ENCODE measurements at places on chromosomes 2 and 18. TPM values are rescaled to one million over a fixed set of nuclear protein-coding genes. Genes with fewer than 3 reads are reported as not detected.

Gene TBR1
- polyA plus RNA-seq: not detected

- DNase-seq: no peak
Observed at GRCh38 chr2:161134547-161135518, 25.4 kb upstream of the TANK start.

GRCh38 chr2:118197011-118197675, 108.9 kb downstream of the INSIG2 start:
- DNase-seq: no peak

Gene RNU2-63P
- polyA plus RNA-seq: not detected

Gene PSMD1
- 272 TPM for polyA plus RNA-seq

DNA sequence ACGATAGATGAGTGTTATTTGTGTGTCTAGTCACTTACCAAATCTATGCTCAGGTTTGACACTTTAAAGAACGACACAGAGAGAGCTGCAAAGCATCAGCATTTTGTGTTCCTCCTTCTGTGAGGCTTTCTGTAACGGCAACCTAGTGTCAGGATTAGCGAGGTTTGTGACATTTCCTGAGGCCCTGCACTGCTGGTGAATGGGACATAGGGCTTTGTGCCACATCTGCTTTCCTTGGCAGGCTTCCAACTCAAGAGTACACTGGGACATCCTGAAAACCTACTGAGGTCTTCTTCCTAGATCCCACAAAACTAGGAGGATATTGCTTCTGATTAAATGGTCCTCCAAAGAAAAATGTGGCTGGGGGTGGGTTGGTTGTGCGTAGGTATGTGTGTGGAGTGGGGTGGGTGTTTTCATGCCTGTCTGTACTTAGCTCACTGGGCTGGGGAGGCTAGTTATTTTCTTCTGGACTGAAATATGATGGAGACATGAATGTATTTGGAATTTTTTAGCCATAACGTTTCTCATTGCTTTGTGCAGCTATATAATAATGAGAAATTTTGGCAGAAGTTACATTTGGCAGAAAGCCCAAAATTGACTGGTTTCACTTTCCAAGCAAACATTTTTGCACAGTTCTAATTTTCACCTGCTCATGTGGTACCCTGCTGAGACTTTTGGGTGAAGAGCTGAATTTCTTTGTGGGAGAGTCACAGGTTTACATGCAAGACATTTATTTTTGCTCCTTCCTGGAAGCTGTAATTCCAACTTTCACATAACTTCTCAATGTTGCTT, 308.4 kb downstream of the XIRP2 start:
- DNase-seq: no peak

GRCh38 chr2:11871421-11871820, 125.0 kb downstream of the LPIN1 start:
- DNase-seq: peak; percentile 4

Gene CROCC2
- not detected for polyA plus RNA-seq

DNA sequence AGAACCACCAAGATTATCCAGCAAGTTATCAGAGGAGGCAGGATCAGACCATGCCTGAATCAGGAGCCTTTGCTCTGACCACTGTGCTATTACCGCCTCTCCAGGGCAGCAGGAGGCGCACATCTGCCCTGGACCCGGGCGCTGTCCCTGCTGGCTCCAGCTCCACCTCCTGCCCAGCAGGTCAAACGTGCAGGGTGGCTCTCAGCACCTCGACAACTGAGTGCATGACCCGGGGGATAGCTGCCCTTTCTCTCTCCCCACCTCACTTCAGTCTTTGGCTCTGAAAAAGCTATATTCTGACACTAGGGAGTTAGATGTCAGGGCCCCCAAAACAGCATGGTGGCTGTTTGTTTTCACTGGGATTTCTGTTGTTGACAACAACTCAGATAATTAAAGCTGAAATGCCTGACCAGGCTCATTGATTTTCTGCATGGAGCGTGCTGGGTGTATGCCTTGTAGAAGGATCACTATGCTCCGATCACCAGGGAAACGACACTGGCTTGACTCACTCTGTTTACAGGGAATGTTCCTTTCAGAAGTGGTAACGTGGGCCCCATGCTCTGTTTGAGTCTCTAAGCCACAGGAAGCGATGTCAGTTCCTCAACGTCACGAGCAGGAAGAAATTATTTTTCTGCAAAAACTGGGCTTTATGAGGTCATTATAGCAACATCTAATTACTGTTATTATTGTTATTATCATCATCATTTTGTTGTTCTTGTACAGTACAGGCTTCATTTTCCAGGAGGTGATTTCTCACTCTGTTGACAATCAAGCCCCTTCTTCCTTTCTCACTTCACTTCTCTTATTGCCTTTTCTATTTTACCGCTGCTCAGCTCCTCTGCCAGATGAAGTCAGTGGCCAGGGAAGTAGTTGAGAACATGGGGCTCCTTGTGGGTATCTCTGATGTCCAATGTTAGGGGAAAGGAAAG, 125.6 kb downstream of the PLB1 start:
- peak; percentile 56 for DNase-seq

DNA sequence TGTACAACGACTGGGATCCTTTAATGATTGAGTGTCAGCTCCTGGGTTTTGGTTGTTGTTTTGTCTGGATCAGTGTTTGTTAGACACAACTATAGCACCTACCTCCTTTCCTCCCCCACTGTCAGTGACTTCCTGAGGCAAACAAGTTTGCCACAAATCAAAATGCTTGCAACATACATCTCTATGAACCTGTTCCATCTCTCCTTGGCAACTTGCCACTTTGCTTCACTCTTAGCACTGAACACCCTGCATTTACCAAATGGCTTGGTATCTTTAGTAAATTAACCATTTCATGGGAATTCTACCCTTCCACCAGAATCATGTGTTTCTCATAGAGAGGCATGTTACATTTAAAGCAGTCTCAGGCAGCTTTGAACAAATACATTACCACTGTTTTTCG, 301.1 kb upstream of the TANK start:
- no peak for DNase-seq

GRCh38 chr2:201361078-201361733, 4.1 kb upstream of the FLACC1 start:
- no peak for DNase-seq

Gene NFATC1
- polyA plus RNA-seq: 3.2 TPM

Gene NT5DC4
- not detected for polyA plus RNA-seq

Gene COLEC12
- polyA plus RNA-seq: 0.47 TPM

DNA sequence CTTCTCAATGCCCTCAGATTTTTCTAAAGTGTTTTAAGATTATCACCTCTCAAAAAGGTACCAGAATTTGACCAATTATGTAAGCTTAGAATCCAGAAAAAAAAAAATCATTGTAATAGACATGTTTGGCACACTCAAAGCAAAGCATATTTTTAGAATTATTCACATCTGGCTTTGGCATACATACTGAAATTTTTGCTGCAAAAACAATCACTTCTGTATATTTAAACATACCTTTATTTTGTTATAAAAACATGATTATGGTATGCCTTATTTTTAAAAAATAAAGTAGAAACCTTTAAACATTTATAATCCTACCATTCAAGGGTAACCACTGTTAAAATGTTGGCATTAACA, 143.3 kb downstream of the ESCO1 start:
- no peak for DNase-seq

GRCh38 chr2:132654968-132655367, 15.0 kb downstream of the LYPD1 start:
- DNase-seq: no peak

DNA sequence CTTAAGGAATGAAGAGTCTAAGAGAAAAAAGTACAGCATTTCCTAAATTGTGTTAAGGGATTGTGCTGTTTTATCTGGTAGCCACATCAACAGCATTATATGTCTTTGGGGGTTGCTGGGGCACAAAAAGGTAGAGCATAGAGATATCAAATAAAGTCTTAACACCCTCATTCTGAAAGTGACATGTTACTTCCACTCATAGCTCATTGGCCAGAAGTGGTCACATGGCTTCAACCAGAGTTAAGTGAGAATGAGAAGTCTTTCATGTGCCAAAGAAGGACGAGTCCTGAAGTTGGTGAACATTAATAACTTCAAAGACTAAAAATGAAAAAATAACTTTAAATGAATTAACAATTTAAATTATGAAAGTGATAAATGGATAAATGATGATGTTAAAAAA, 175.7 kb upstream of the ZEB2 start:
- no peak for DNase-seq

Gene SIGLEC15
- polyA plus RNA-seq: 0.20 TPM

Gene MARCO
- polyA plus RNA-seq: not detected

Gene SH2D6
- polyA plus RNA-seq: 0.42 TPM

DNA sequence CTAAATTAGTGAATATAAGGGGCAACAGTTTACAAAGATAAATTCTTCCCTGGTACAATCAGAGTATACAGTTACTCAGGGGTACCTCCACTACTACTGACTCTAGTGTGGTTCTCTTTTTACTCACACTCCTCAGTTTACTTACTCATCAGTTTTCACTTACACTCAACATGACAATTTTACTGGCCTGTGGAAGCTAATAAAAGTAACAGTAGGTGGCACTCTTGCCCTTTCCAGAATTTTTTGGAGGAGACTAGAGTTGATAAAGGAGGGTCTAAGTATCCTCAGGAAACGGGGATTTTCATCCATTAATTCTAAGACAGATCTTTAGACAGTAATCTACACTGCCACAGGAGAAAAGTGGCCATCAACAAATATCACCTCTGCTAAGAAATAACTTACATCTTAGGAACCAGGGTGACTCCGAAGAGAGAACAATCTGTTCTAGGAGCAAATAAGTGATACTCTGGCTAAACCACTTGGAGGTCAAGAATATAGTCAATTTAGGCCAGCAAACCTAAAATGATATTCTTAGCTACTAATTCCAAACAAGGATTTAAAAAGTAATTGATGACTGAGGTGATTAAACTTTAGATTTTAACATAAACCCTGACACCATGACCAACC, 61.3 kb downstream of the ATL2 start:
- no peak for DNase-seq

DNA sequence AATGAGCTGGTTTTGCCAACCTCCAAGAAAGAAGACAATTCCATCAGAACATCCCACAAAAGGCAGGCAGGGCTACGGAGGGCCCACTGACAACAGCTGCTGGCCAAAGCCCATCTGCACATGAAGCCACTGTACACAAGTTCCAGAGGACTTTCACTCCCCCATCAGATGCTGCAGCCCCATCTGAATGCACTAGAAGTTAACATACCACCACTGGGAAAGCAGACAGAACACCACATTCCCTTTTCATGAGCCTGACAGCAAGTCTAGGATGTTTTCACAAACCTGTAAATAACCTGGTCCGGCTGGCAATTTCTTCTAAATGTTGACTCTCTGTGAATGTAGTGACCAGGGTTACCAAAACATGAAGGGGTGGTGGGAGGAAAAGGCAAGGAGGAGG, 41.5 kb downstream of the CCBE1 start:
- no peak for DNase-seq

Gene CAPN13
- 1.5 TPM for polyA plus RNA-seq

DNA sequence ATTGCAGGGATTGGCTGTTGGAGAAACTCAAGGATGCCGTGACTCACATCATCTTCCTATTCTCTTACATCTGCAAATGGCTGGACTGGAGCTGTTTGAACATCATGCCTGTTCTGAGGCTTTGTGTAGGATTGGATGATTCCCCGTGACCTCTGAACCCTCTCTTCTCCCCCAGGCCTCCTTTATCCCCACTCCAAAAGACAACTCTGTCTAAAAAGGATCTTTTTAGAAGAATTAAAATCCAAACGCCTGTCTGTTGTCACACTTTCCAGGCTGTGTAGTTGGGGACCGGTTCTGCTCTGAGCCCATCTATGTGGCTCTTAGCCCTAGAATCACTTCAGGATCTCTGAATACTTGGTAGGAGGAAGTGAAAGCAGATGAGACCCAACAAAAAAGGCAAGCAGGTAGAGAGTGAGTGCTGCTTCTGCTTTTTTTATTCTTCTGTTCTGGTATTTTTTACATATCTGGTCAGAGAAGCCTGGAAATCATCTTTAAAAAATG, 565 bp downstream of the SP140 start:
- no peak for DNase-seq

Gene SLC14A1
- polyA plus RNA-seq: 0.18 TPM

GRCh38 chr2:178029342-178029741, 43.2 kb downstream of the PDE11A start:
- DNase-seq: no peak

GRCh38 chr2:217418090-217418489, 558.2 kb upstream of the TNP1 start:
- DNase-seq: no peak

Gene SUMO1
- 108 TPM for polyA plus RNA-seq

DNA sequence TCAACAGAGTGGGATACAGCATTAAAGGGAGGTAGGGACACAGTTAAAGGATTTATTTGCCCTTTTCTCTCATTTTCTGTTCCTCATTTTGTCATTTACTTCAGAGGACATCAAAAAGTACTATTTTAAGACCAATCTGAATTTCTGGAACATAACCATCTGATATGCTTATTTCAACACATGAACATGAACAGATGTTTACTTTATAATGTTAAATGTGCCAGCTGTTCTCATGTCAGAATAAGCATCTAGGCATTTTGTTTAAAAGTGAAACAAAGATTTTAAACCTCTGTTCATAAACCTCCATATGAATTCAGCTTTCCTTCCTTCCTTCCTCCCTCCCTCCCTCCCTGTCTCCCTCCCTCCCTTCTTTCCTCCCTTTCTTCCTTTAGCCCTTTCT, 677.7 kb downstream of the CNTNAP5 start:
- no peak for DNase-seq

DNA sequence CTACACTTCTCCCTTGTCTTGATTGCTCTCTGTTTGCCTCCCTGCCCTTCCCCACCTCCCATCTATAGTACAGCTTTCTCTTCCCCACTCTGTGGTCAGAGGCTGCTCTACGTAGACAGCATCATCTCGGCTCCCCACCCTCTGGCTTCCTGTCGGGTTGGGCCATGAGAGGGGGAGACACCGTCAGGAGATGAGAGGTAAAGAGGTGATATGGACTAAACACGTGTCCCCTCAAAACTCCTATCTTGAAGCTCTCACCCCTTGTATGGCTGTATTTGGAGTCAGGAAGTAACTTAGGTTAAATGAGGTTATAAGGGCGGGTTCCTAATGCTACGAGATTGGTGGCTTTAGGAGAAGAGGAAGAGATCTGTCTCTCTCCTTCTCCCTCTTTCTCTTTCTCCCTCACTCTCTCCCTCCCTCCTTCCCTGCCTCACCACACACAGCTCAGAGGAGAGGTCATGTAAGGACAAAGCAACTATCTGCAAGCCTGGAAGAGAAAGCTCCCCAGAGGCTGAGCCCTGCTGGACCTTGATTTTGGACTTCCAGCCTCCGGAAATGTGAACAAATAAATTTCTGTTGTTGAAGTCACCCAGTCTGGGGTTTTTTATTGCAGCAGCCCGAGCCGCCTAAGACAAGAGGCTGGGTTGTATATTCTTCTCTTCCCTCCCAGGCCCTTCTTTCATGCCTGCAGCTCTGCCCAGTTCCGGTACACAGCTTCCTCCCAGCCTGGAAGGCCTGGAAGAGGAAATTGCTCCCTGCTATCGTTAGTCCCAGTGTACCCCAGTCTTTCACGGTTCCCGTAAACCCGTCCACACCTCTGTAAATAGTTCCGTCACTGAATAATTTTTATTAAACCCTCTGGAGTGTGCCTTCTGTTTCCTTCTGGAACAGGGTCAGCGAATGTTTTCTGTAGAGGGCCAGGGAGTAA, 138.0 kb downstream of the AKAIN1 start:
- no peak for DNase-seq

Gene CAD
- polyA plus RNA-seq: 197 TPM

- DNase-seq: no peak
Observed at GRCh38 chr2:218383892-218384519, 1.9 kb downstream of the SLC11A1 start.

GRCh38 chr2:238425505-238425978, 1.2 kb upstream of the ASB1 start:
- DNase-seq: no peak

Gene SERPINB13
- polyA plus RNA-seq: not detected

GRCh38 chr18:78679613-78680260, 299.9 kb upstream of the SALL3 start:
- no peak for DNase-seq

Data from H1 (cell line).